Stimulated activated CD8-positive, alpha-beta memory T cell treated with anti-CD3 and anti-CD28 coated beads, Interleukin-7, amount 100 ng/mL, for 1 hour (primary cell): ENCODE measurements at places on chromosomes 7 and 10.

DNA sequence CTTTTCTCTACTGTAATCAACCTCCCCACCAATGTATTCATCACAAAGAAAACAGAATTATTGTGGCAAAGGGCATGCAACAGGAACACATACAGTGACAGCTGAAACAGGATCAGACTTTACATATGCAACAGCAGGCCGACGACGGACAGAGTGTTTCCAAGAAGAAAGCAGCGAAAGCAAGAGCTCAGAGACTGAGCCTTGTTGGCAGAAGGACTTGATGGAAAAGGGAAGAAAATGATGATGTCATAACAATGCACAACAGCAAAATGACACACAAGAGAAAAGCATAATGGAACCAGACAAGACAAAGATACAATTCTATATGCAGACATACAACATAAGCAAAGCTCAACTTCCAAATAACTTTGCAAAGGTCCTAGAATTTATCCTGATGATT, 106.5 kb downstream of the ARHGAP12 start:
- no peak for DNase-seq

- no peak for DNase-seq
Measured at GRCh38 chr7:70717553-70718329, 414.2 kb upstream of the GALNT17 start.

GRCh38 chr7:120033114-120033513, 239.9 kb upstream of the KCND2 start:
- DNase-seq: no peak

GRCh38 chr7:27161721-27162560, 3.4 kb downstream of the HOXA9 start:
- DNase-seq: no peak
